ENCODE measurements at places on chromosomes 2 and 18.

- DNase-seq = no peak
Measured at GRCh38 chr2:219352448-219353023, 20.0 kb upstream of the RESP18 start.

GRCh38 chr2:227706859-227707258 is 11.0 kb downstream of the SLC19A3 start:
- DNase-seq = no peak

DNA sequence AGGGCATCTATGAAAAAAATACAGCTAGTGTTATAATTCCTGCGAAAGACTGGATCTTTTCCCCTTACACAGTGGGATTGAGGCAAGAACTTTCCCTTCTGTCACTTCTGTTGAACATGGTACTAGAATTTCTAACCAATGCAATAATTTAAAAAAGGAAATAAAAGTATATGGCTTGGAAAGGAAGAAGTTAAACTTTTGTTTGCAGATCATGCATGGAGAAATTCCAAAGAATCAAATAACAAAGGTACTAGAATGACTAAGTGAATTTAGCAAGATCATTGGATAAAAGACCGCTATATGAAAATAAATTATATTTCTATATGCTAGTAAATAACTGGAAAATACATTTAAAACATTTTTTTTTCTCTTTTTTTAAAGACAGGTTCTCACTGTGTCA is 31.0 kb upstream of the SH3BP4 start:
- no peak for DNase-seq

DNA sequence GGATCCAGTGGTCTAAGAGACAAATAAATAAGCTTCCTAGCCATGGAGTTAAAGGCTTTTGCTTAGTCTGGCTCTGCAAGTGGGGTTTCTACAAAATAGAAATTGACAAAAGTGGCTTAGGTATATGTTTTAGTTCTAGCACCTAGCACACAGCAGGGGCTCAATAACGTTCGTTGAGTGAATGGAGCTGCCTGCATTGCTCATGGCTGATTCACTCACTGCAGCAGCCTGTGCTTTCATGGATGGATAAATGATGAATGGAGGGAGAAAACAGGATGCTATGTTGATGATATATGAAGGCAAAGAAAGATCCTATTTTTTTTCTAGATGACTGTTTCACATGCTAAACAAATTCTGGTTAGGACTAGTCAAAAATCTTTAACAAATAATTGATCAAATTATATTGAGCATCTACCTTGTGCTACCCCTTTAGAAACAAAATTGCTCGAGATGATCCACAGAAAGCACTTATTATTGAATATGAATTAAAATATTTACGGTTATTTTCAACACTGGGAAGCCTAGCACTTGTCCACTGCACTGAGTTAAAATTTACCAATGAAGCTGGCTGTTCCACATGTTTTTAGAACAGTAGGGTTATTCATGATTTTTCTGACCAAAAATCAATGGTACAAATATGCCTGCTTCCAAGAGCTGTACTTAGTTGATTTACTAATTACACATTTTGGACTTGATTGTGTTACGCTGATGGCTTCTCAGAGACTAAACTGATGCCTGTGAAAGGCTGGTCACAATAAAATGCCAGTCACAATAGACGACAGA is 39.6 kb downstream of the HDHD2 start:
- no peak for DNase-seq

- DNase-seq = no peak
Measured at GRCh38 chr2:28011322-28011737, 120.8 kb downstream of the BABAM2 start.

DNA sequence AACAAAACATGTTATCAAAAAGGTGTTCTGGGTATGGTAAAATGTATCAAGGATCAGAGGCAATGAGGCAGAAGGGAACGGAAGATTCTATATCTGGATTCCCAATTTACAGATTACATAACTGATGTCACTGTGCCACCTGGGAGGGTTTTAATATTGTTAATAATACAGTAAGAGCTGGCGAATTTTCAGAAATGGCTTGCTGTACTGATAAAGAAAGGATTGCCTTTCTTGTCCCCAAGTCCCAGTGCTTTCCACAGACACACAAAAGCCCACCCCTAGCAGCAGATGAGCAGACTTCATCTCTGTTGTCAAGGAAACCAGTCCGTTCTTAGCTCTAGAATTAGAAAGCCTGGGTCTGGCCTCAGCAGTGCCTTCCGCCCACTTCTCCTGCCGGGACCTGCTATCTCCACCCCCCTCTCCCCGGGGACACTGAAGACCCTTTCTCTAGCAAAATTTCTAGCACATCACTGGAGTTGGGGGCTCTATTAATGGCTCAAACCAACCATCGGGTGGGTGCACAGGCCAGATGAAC is 34.3 kb downstream of the ADD2 start:
- DNase-seq = no peak

GRCh38 chr18:63974991-63975390 is 5.1 kb downstream of the SERPINB8 start:
- DNase-seq = peak; percentile 8

GRCh38 chr2:44615950-44616518 is 254.3 kb downstream of the CAMKMT start:
- no peak for DNase-seq

GRCh38 chr2:173544641-173545363 is 190.1 kb downstream of the CDCA7 start:
- no peak for DNase-seq

GRCh38 chr2:72916743-72917137 is 579 bp upstream of the EMX1 start:
- DNase-seq = no peak

DNA sequence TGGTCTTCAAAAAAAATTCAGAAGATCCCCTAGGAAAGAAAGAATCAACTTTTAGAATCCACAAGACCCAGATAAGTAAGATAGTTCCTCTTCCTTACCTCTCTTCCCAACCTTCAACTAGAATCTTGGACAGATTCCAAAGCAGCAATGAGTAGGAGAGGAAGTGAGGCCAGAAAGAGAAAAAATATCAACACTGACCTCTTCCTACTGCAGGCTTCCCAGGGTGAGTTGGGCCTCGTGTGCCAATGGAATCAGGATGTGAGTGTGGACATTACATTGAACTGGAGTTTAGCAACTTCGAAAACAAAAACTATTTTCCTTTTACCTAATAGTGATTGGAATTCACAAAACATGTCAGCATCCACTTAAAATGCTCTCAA is 102.5 kb upstream of the PIEZO2 start:
- DNase-seq = no peak

GRCh38 chr2:29223851-29224692 is 108.9 kb downstream of the CLIP4 start:
- DNase-seq = no peak

DNA sequence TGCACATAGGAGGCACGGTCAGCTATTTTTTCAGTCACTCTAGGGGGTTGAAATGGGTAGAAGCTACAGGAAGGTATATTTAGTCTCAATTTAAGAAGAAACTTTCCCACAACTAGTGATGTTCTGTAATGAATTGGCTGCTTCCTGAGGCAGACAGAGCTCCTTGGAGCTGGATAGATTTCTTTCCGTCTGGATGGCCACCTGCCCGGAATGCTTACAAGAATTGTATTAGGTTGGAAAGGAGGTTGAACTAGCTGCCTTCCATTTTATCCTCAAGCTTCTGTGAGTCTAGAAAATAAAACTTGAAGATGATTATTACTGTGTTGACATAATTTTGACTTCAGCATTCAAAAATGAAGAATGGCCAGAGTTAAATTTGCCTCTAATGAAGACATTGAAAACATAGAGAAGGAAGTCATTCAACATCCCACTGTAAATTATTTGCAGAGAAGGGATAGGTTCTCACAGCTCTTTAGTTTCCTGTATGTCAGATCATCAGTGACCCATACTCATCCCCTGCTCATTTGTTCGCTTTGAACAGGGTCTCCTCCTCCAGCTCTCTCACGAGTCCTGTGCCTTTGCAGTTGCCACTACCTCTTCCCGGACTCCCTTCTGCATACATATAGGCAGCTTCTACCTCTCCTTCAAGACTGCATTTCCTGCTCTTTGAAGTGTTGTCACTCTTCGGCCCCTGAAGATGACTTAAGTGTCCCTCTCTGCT is 88.8 kb downstream of the CRIM1 start:
- DNase-seq = no peak

- no peak for DNase-seq
Measured at GRCh38 chr2:201257381-201257955, 2.9 kb upstream of the CASP8 start.

DNA sequence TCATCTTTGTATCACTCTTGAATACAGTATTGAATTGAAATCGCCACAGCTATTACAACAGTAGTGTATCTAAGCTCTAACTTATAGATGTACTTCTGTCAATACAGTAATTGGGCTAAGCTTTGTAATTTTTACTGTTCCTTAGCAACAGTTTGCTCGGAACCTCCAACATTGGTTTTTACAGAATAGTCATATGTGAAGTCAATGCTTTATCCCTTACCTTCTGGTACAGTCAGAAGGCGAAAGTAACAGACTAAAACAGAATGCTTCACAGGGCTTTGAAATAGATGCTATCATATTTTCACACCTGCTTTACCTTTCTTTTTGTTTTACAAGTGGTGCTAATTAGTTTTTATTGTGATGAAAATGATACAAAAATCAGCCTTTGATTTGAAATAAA is 46.9 kb upstream of the CYP20A1 start:
- DNase-seq = no peak

DNA sequence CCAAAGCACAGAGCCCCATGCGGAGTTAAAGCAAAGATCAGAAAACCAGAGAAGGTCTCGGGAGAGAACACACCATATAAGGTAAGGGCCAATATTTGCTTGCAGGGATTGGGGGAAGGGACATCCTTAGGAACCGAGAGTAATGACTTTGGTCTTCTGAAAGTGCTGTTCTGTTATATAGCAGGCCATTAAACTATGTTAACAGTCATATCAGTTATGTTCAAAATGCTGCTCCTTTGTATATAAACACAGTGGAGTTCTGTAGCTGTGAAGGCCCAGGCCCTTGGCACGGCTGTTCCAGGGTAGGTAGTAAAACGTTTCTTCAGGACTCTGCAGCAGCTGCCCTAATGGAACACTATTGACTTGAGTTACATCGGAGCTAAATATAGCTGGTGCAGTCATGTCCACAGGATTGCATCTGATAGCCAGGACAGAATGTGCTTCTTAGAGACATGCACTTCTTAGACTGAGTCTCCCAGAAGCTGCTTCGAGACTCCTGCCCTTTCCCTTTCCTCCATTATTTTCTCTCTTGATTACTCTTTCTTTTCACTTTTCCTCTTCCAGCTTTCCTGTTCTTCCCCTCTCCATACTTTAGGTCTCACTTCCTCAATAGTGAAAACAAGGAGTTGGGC is 122.4 kb downstream of the SETBP1 start:
- DNase-seq = no peak

- DNase-seq = no peak
Measured at GRCh38 chr2:237154884-237155851, 69.5 kb downstream of the COPS8 start.

GRCh38 chr2:74033375-74033774 is 48.7 kb downstream of the TET3 start:
- DNase-seq = no peak

- no peak for DNase-seq
Measured at GRCh38 chr18:6370886-6371635, 43.6 kb downstream of the L3MBTL4 start.

Measured in NCI-H524 treated with DMSO at 0.1 percent for 48 hours (cell line).